ENCODE measurements at places on chromosomes 5 and 9.

DNA sequence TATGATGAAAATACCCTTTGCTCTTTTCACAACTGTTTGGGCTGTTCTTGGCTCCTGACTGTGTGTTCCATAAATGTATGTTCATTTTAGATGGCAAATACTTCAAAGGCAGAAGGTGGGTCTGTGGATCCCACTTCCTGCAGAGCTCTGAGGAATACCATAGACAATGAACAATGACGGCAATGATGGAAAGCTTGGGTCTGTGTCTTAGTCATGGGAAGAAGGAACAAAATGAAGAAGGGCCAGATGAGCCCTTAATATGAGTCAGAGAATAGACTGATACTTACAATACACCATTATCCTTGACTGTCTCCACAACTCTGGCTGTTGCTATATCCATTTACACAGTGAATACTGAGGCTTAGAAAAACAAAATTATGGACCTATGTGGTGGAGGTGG, 126.0 kb downstream of the SLIT3 start:
- no peak for DNase-seq

DNA sequence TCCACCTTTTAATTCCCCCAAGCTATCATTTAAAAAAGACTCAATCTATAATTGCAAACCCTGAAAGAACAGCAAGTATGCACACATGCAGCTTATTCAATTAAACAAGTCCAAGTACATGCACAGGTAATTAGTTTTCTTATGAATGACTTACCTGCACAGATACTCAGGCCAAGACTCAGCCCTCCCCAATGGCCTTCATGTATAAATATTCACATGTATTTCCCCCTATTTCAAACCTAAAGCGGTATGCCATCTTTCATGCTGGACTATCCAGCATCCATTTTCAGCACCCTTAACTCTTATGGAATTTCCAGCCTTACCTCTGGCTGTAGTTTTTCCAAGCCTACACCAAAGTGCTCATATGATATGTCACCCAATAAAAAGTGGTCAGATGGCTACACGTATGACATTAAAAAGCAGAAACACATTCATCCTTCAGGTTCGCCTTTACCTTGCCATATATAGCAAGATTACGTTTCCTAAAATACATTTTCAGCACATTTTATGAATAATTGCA, 205.5 kb downstream of the MEF2C start:
- DNase-seq = no peak

- no peak for DNase-seq
Observed at GRCh38 chr9:109737295-109737694, 42.7 kb upstream of the PALM2AKAP2 start.

DNA sequence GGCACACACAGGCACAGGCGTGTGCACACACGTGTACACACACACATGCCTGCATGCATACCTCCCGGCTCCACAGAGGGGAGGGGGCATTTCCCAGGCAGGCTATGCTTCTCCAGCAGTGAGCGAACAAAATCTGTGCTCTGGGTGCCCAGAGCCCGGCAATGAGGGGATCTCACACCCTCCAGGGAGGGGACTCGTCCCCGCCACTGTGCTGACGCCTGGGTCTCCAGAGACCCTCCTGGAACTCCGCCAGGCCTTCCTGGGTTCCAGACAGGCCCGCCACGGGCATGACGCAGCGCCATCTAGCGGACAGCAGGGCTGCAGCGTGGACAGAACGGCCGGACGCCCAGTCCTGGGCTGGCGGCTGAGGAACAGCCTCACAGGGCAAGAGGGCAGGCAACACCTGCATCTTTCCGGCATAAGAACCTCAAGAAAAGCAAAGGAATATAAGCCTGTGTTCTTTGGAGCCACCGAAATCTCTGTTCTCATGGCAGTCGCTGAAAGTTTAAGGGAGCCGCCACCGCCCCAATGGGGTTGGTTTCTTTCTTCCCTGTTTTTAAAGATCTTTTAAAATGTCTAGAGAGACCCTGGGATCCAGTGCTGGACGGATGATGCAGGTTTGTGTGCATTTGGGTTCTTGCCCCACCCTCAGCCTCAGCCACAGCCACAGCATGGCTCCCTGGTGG, 135.6 kb upstream of the PPP1R26 start:
- no peak for DNase-seq

DNA sequence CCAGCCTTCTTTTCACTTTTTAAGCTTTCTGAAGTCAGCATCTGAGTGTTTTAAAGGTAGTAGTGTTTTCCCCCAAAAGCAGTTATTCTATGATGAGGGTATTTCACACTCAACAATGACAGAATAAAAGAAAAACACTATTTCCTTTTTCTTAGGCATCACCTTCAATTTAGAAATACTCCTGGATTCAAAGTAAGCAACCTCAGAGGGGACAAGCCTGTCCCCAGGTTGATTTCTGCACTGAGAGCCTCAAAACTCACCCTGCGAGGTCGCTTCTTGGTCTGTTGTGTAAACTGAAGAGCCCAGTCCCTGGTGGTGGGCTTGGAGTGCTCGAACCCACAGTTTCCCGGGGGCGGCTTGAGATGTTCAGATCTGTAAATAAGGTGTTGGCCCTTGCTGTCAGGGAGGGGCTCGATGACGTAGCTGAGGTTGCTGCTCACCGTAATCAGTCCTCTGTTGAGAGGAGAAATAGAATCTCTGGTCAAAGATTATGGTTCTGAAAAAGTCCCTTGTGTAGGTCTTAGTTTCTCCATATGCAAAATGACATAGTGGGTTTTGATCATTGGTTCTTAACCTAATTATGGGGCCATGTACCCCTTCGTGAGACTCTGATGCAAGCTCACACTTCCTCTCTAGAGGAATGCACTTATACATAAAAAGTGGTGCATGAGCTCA, 55.9 kb downstream of the ADAM19 start:
- no peak for DNase-seq

GRCh38 chr9:94809778-94810177, 83.3 kb downstream of the AOPEP start:
- no peak for DNase-seq

- no peak for DNase-seq
Observed at GRCh38 chr5:99248066-99248465, 319.3 kb upstream of the CHD1 start.

DNA sequence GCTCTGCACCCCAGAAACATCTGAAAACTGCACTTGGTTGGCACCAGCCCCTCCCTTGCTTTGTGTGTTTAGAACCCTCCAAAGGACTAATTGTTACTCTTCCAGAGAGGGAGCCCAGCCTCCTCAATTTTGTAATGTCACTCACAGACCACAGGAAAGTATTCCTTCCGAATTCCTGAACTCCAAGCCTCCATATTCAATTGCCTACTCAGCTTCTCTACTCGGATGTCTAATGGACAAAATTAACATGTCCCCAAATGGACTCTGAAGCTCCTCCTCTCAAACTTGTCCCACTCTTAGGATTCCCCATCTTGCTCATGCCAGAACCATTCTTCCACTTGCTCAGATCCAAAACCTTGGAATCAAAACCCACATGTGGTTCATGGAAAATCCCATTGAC, 3.9 kb upstream of the TMEM171 start:
- DNase-seq = no peak

GRCh38 chr5:57749396-57749795, 266.8 kb upstream of the ACTBL2 start:
- DNase-seq = no peak

GRCh38 chr5:176722757-176723156, 75.5 kb downstream of the TSPAN17 start:
- DNase-seq = no peak

DNA sequence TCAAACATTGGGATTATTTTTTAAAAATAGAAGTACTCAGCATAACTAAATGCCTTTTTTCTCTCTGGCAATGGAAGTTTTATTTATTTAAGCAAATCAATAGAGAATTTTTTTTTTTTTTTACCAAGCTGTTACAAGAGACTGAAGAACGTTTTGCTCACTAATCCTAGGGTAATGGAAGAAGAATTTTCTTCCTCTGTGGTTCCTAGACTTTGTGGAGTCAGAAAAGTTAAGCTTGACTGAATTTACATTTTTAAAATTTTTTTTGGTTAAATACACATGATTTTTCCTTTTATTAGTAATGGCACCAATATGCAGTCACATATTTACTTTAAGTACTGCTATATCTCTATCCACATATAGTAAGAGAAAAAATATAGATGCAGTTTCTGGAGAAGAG, 189.8 kb downstream of the PCSK1 start:
- peak; percentile 58 for DNase-seq

DNA sequence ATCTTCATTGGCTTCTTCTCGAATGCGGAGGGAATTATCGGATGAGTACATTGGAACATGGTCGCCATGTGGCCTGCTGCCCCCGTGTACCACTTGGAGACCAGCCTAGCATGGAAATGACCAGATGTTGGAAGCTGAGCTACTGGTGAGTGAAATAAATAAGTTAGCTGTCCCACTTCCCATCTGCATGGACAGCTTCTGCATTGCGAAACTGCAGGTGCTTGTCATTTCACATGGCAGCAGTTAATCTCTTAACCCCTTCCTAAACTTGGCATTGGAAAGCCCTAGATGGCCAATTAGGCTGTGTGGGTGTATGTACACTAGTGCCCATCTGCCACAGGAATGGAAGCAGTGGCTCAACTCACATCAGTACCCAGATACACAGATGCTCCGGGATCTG, 246.6 kb upstream of the IL12B start:
- DNase-seq = no peak

DNA sequence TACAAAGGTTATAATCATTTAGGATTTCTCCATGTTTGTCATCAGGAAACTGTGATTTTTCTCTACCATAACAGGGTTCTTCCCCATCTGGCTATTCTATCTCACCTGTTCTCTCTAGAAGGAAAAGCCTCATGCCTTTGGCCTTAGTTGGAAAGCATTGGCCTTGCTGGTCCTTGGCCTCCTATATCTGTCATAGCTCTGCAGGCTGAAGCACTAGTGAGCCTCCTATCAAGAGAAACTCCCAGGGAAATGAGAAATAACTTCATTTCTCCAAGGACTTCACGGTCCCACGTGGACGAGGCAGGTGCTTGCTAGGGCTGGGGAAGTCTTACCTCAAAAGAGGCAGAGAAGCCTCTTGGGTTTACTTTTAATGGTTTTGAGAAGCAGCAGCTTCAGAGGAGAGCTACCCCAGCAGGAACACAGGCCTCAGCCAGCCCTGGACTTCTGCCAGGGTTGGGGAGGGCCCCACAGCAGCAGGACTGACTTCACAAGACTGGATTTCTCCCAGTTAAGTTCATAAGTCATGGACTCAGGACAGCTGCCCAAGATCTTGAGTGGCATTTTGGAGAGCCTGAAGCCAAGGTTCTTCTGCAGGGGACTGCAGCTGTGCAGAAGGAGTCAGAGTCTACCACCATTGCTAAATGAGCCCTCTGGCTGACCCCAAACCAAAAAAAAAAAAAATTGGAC, 15.8 kb upstream of the PSAT1 start:
- peak; percentile 14 for DNase-seq

DNA sequence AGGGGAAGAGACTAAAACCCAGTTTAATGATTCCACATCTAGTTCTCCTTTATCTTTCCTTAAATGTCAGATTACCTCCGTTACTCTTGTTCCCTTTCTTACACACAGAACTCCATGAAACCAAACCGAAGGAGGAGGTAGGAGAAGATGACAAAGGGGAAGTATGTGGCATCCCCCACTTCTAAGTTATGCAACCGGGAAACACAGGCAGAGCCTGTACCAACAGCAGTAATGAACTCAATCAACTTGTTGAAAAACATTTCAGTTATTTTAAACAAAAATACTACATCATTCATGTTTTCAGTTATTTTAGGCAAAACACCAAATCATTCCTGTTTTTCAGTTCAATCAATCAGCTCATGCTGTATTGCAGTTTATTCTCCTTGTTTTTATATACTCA, 101.8 kb downstream of the PCSK1 start:
- peak; percentile 49 for DNase-seq

GRCh38 chr9:2157277-2158110, 142.3 kb downstream of the SMARCA2 start:
- DNase-seq = peak; percentile 73

GRCh38 chr5:9157020-9157419, 388.9 kb downstream of the SEMA5A start:
- DNase-seq = no peak

DNA sequence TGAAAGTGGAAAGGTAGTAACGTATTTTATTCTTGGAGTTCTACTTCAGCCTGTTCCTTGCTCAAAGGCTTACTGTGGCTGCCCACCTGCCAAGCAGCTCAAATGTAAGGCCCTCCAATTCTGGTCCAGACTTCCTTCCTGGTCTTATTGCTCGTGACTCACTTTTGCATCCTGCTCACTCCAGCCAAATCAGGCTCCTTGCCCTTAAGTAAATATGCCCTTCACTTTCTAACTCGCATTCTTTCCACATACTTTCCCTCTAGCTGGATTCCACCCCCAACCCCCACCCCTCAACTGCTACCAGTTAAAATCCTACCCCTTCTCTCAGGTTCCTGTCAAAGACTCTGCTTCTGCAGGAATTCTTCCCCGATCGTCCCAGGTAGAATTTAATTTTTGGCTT, 96.6 kb downstream of the GALNT10 start:
- DNase-seq = peak; percentile 77

Data from HCEC 1CT (cell line).